Spinal cord (tissue), 10 donors: ENCODE measurements at places on chromosomes 1 and 21. TPM values are rescaled to one million over a fixed set of nuclear protein-coding genes. Genes with fewer than 3 reads are reported as not detected.

The MYBPH gene
- total RNA-seq = not detected

- DNase-seq = peak; percentile 88
Measured at GRCh38 chr21:39349211-39350093, 564 bp upstream of the HMGN1 start.

The LCE2C gene
- total RNA-seq = not detected

GRCh38 chr1:116827607-116828105 lies 73.4 kb downstream of the CD2 start:
- no peak for DNase-seq

The CDCA8 gene
- 2.2 TPM for total RNA-seq

The ANGPTL3 gene
- not detected for total RNA-seq

The SLAMF9 gene
- total RNA-seq = not detected

The NBL1 gene
- 62.1 TPM for total RNA-seq

The LRRC3 gene
- total RNA-seq = 2.4 TPM

GRCh38 chr21:17679002-17679600 lies 66.4 kb upstream of the BTG3 start:
- peak; percentile 91 for DNase-seq

GRCh38 chr1:16181887-16182719 lies 26.2 kb upstream of the EPHA2 start:
- DNase-seq = no peak

The DYRK3 gene
- 10.9 TPM for total RNA-seq

DNA sequence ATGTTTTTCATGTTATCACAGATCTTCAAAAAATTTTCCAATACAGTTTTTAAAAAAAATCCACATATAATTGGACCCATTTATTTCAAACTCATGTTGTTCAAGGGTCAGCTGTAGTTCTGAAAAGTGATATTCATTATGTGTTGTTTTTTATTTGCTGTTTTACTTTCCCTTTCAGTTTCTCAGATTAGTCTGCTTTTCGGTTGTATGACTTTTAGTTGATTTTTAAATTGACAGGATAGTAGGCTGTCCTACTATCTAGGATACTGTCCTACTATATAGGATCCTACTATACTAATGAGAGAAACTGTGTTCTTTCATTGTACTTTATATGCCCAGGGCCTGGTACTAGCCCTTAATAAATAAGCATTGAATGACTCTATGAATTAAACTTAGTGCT lies 33.6 kb upstream of the GPR52 start:
- DNase-seq = no peak

DNA sequence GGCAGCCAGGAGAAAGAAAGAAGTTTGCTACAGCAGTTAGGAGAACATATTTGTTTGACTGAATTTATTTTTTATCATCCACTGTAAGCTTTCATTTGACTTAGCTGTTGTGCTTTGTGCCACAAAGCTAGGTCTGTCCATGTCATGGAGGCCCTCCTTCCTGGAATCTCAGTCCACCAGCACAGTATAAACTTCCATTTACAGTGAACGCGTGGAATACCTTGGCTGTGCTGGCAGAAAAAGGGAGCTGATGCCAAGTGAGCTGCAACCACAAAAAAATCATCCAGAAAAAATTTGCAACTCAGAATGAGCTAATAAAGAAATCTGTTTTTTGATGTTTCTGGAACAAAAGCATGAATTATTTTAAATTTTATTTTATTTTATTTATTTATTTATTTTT lies 72.6 kb downstream of the ATP6V1G3 start:
- DNase-seq = no peak

- no peak for DNase-seq
Measured at GRCh38 chr1:109356915-109357314, 40.8 kb downstream of the SORT1 start.

DNA sequence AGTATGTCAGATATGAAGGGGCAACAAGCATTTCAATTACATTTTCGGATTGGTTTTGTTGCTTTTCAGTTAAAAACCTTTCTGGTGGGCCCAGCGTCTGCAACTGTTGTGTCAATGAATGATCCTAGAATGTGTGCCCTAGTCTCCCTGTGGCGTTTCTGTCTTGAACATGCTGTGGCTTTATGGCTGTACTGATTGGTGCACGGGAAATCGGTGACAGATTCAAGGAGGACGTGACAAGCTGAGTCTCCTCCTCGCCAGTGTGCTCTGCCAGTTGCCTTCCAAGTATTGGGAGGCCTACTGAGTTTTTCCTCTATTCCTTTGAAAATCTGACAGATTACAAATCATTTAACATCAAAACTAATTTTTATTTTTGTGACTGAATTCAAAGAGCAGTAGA lies 127.6 kb downstream of the ZP4 start:
- no peak for DNase-seq

- no peak for DNase-seq
Measured at GRCh38 chr1:197198911-197199310, 52.4 kb upstream of the ASPM start.

DNA sequence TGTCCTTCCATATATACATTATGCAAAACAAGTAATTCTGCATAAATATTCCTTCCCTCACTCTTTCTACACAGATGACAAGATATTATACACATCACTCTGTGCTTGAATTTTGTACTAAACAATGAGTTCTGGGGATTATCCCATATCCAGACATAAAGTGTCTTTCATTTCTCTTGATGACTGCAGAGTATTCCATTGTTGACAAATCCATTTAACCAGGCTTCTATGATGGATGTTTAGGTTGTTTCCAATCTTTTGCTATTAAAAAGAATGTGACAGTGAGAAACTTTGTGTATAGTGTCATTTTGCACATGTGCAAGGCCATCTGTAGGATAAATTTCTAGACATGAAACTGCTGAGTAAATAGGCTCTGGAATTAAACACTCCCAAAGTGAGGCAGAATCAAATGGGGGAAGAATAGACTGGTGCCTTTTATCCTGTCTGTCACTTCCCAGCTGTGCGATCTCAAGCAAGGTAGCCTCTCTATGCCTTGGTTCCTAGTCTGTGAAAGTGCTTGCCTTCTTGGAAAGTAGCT lies 29.9 kb upstream of the ATP2B4 start:
- no peak for DNase-seq

GRCh38 chr1:14928412-14928811 lies 225.1 kb upstream of the TMEM51 start:
- no peak for DNase-seq

The JAM2 gene
- 77.4 TPM for total RNA-seq

DNA sequence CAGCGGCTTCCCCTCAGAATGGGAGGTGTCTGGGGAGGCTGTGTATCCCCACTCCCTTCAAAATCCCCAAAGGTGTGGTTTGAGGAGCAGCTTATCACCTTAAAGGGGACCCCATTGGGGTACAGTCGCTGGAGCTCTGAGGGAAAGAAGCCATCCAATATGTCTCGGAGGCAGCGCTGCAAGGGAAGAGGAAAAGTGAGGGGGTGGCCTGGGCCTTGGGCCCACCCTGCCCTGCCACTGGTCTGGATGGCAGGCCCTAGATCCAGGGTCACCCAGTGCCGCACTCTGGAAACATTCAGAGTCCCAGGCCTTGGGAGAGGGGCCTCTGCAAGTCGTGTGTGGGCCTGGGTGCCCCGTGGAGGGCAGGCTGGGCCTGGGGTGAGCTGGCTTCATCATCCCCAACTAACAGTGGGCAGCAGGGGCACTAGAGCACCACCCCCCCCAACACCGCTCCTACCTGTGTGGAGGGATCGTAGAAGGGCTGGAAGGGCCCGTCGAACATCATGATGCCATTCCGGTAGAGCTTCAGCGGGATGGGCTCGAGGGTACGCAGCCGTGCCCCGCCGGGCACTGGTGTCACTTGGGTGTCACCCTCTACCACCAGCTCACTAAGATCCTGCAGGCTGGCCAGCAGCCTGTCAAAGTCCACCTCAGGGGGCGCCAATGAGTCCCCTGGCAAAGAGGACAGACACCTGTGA lies 5.6 kb downstream of the SH3BGRL3 start:
- no peak for DNase-seq

DNA sequence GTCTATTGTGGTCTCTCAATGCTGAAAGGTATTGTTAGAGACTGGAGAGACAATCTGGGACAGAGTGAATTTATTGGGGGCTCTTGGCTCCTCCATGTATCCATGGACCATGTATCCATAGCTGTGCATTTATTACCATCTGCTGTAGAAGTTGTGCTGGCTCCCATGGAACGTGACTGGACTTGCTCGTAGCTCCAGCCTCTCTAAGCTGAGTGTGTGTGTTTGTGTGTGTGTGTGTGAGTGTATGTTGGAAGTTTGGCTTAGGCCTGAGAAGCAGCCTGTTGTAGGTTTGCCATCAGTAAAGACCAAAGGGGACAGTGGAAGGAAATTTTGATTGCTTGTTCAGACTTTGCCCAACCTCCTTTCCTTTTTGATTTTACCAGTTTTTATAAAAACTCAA lies 105.7 kb upstream of the USP24 start:
- DNase-seq = no peak

DNA sequence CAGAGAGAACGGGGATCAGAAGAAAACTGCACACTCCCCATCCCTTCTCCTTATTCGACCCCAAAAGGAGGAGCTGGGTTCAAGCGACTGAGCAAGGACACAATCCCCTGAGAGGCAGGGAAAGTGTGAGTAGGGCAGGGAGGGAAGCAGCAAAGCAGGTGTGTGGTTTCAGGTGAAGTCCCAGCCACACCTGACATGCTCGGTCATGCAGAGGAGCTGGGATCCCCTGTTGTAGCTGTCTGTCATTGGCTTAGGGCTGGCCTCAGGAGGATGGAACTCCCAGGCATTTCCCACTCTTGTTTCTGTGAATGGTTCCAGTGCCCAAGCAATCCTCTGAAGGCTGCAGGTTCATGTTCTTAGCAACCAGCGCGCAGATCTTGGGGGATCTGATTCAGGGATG lies 150.7 kb downstream of the DSCAM start:
- DNase-seq = no peak
